ENCODE measurements at places on chromosomes 6 and 20. TPM values are rescaled to one million over a fixed set of nuclear protein-coding genes. Genes with fewer than 3 reads are reported as not detected.

The KIF16B gene
- 1.2 TPM for total RNA-seq

The GSTA2 gene
- total RNA-seq, result not detected

The LY6G5C gene
- total RNA-seq, result 3.6 TPM

The ACTR5 gene
- 8.0 TPM for total RNA-seq

The TINAG gene
- not detected for total RNA-seq

The PNPLA1 gene
- total RNA-seq, result not detected

The BHLHE23 gene
- total RNA-seq, result not detected

The MYLK4 gene
- total RNA-seq, result 0.02 TPM

The FAM217A gene
- total RNA-seq, result not detected

The NHLRC1 gene
- total RNA-seq, result 0.31 TPM

The ZNF292 gene
- total RNA-seq, result 5.6 TPM

The DUSP15 gene
- total RNA-seq, result not detected

The CCN6 gene
- not detected for total RNA-seq

The GNL1 gene
- 67.5 TPM for total RNA-seq

The SPDEF gene
- total RNA-seq, result 0.07 TPM

The ECT2L gene
- total RNA-seq, result not detected

The PDE7B gene
- total RNA-seq, result 1.3 TPM

The ISM1 gene
- total RNA-seq, result 2.6 TPM

The CALHM6 gene
- total RNA-seq, result not detected

The COL21A1 gene
- total RNA-seq, result 0.10 TPM

The TULP1 gene
- total RNA-seq, result not detected

The MAP3K5 gene
- 5.4 TPM for total RNA-seq

The ALDH8A1 gene
- 0.03 TPM for total RNA-seq

The PPIL6 gene
- total RNA-seq, result not detected

The CAGE1 gene
- 0.03 TPM for total RNA-seq

The BLOC1S5 gene
- total RNA-seq, result 8.1 TPM

The ANGPT4 gene
- 0.02 TPM for total RNA-seq

The NELFE gene
- total RNA-seq, result 116 TPM

The CDYL gene
- 28.4 TPM for total RNA-seq

The PROKR2 gene
- not detected for total RNA-seq

The B3GALT4 gene
- total RNA-seq, result 1.2 TPM

The ESR1 gene
- total RNA-seq, result 0.03 TPM

The TFAP2C gene
- 11.7 TPM for total RNA-seq

The CASS4 gene
- total RNA-seq, result not detected

The CD40 gene
- not detected for total RNA-seq

The PDSS2 gene
- total RNA-seq, result 6.9 TPM

The SRSF6 gene
- total RNA-seq, result 63.7 TPM

The RAD21L1 gene
- 0.59 TPM for total RNA-seq

The SPATA25 gene
- 0.34 TPM for total RNA-seq

The ARMC2 gene
- total RNA-seq, result 0.17 TPM

The UST gene
- 14.0 TPM for total RNA-seq

The LGSN gene
- total RNA-seq, result not detected

The KIF25 gene
- not detected for total RNA-seq

The GFRAL gene
- not detected for total RNA-seq

The TRIM27 gene
- total RNA-seq, result 87.3 TPM

All from HT1080 (cell line).